ENCODE measurements at places on chromosomes 13 and 19.

- no peak for DNase-seq
These were observed 37.5 kb upstream of the ZNRF4 start for GRCh38 chr19:5417495-5418436.

DNA sequence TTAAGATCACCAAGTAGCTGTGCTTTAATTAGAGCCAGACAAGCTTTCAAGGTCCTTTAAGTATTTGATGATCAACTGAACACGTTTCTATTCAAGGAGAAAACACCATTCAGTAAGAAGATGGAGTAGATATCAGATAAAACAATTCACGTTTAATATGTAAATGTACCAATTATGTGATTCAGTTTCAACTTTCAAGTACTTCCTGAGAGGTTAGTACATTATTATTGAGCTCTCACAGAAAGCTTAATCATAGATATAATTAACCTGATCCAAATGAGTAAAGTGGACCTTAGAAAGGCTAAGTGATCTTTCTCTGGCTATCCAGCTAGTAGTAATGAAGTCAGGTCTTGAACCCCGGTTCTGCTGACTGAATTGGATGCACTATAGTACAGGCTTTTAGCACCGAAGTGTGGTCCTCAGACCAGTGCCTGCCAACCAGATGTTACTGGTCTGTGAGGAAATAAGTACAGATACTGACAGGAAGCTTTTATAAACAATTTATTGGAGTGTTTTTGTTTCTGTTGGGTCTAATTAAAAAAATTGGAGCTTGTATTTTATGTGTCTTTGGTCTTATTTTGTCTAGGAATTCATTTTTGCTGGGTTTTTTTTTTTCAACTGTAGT lies 10.2 kb downstream of the CLN5 start:
- DNase-seq: no peak

DNA sequence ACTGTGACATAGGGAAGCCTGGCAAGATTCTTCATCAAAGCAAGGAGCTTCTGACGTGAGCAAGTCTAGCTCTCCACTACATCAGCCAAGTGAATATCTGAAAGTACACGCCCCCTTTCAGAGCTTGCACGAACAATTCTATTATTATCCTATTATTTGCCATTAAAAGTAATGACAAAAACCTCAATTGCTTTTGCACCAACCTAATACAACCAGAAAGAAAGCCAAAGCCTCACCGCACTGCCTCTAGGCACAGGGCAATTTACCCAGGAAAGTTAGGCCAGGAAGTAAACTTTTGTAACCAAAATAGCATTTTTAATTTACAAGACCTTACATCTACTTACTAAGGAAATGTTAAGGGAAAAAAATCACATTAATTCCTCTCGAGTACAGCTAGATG lies 41.2 kb downstream of the LATS2 start:
- no peak for DNase-seq

- DNase-seq: no peak
These were observed 2.6 kb upstream of the DHRS12 start for GRCh38 chr13:51806566-51806965.

DNA sequence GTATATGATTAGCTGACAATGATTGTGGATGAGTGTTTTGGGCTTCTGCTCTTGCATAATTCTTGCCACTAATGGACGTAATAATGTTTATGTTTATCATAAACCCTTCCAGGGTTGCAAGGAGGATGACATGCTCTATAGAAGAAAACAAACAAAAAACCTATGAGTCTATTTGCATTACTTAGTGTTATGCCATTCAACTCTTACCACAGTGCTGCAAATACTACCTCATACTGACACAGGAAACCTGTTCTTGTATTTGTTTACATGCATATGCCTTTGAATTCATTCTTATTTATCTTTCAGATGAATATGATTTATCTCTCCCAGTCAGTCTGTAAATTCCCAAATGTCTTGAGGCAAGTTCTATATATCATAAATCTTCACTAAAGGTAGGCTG lies 39.6 kb upstream of the FREM2 start:
- no peak for DNase-seq
